ENCODE measurements at places on chromosomes 1 and 21. TPM values are rescaled to one million over a fixed set of nuclear protein-coding genes. Genes with fewer than 3 reads are reported as not detected.

TFF3 gene
- total RNA-seq: 1.2 TPM

PRAMEF13 gene
- not detected for total RNA-seq

LAMC1 gene
- 130 TPM for total RNA-seq

HTR1D gene
- not detected for total RNA-seq

ANGEL2 gene
- 25.4 TPM for total RNA-seq

ELAPOR1 gene
- 0.31 TPM for total RNA-seq

SPRR2E gene
- not detected for total RNA-seq

ASTN1 gene
- 0.12 TPM for total RNA-seq

Data from right cardiac atrium (tissue), 5 donors.